ENCODE measurements at places on chromosomes 13 and 19.

GRCh38 chr19:52600639-52601024 is 30.5 kb downstream of the ZNF701 start:
- DNase-seq, result no peak

DNA sequence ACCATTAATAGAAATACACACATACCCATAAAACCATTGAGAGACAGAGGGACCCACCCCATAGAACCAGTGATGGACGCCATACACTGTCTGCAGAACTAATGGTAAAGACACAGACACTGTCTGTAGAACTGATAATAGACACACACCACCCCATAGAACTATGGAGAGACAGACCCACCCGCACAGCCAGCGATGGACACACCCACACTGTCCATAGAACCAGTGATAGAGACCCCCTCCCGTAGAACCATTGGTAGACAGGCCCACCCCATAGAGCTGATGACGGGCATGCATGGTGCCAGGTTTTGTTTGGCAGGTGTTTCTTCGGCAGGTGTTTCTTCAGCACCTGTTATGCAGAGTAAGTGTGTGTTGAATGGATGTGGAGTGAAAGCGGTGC is 88.3 kb upstream of the TEX29 start:
- DNase-seq, result no peak

DNA sequence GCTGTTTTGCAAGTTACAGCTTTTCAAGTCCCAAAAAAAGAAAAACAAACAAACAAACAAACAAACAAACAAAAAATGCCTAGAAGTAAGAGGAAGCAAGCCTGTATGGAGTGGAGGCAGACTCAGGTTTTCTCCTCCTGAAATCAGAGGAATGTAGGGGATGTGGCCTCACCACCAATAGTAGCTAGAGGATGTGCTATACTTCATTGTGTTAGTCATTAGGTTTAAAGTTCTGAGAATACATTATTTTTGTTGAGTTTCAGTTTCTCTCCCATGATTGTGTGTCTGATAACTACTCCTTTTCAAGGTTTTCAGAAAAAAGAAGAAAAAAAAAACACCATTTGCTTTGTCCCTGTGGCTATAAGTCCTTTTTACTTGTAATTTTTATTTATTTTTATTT is 524.5 kb downstream of the GPC6 start:
- DNase-seq, result no peak

DNA sequence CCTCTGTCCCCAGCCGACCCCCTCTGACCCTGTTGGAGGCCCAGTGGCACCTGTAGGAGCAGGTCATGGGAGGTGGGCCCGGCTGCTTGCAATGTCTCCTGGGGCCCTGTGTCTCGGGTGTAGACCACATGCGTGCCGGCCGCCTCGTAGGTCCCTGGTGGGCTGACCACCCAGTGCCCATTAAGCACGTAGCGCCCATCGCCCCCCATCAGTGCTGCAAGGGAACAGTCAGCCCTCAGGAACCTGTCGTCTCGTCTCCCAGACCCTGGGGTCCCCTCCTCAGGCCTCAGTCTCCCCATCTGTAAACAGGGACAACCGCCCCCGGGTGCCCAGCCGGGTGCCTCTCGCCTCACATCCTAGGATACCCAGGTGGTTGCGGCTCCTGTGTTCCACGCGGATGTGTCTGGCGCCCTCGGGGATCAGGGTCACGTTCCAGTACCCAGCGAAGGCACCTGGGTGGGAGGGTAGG is 5.6 kb downstream of the ADAMTSL5 start:
- no peak for DNase-seq

GRCh38 chr13:80400164-80400864 is 59.4 kb upstream of the SPRY2 start:
- DNase-seq, result no peak

DNA sequence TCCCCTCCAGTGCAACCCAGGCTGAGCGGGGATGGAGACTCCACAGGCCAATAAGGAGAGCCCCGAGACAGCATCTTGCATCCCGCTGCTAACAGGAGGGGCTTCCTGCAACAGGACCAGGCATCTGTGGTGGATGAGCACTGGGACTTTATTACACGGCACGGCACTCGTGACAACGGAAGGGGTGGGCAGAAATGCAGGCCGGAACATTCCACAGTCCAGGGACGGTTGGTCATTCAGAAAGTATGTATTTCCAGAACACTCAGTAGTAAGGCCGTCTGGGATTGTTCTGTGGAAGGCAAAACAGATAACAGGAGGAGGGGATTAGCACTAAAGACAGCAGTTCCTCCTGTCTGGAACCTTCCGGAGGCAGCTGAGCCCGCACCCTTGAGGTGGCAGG is 3.3 kb upstream of the TM6SF2 start:
- DNase-seq, result no peak

- no peak for DNase-seq
These were observed 5.1 kb downstream of the CD37 start for GRCh38 chr19:49340069-49340864.

DNA sequence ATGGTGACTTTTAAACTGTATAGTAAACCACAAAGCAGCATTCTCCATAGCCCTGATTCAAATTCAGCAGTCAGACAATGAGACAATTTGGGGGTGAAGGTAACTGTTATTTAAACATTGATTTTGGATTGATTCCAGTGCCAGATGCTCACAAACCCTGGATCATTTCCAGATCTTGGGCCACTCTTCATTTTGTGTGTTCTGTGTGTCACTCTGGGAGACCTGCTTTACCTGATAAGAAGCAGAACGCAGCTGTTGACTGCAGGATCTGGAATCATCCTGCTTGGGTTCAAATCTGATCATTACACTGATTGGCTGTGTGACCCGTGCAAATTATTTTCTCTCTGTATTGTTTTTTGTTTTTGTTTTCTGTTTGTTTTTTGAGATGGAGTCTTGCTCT is 4.0 kb upstream of the PCDH8 start:
- no peak for DNase-seq

DNA sequence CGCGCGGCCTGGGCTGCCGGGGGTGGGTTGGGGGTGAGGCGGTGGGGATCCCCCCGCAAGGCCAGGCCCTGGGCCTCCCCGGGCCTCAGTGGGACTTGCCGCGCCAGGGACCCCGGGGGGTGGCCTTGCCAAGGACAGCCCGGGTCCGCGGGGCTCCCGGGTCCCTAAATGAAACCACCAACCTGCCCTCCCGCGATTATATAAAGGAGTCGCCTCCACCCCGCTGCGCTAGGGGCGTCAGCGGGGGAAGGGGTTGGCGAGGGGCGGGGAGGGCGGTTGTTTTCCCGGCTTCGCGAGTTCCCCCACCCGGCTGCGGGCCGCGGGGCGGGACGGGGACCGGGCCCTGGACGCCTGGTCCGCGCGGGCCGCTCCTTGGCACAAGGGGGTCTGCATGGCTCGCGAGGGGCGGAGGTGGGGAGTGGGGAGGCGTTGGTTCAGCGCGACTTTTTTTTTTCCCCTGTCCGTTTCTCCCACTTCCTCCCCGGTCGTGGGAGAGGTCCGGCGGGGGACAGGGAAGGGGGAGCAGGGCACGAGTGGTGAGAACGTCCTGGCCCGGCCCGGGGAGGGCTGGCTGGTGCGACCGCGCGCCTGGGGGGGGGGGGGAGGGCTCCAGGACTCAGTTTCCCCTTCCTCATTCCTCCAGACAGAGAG is 822 bp upstream of the ZBTB7A start:
- no peak for DNase-seq

- DNase-seq, result no peak
These were observed 2138.5 kb upstream of the PCDH20 start for GRCh38 chr13:63554157-63554556.

DNA sequence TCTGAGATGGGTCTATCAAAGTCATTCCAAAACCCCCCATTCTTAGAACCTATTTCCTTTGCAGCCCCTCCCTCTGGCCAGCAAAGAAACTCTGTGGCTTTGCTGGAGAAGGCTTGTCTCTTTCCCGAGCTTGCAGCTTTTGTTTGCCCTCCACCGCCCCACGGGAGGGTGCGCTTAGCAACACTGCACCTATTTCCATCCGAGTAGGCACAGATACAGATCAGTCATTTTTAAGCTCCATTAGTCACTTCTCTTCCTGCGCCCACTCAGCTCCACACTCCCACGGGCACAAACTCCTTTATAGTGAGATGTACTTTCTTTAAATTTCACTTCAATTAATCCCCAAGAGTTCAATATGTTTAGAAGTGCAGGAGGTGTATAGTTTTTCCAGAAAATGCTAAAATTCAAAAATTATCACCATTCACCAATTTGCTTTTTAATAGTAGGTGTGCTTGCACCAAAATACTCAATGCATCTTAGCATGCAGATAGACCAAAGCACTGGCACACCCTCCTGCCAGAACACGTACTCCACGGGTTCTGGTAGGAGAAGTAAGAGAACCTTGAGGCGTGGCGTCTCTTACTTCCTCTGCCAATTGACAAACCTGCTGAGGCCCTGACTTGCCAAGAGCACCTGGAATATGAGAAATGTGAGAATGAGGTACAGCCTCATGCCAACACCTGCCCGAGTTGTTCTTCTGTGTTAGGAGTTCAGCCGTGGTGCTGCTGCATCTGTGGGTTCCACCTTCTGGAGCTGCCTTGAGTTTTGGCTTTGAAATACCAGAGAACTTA is 183.7 kb downstream of the TEX29 start:
- no peak for DNase-seq

GRCh38 chr19:1672038-1672768 is 19.8 kb upstream of the TCF3 start:
- no peak for DNase-seq

- no peak for DNase-seq
These were observed 233.7 kb upstream of the IPO5 start for GRCh38 chr13:97719736-97720135.

DNA sequence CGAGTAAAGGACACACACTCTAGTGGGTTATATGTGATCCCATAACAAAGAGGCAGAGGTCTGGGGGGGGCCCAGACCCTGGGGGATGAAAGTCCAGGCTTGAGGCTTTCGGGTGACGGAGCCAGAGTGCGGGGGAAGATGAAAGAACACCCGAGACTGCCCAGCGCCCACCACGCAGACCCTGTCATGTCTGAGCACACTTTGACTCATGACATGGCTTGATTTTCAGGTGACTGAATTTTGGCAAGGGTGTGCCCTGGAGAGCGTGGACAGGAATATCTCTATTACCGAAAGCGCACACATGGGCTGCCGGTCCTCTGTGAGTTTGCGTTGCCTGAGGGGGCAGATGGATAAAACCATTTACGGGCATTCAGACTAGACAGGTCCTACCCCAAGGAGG is 192.0 kb upstream of the SOX1 start:
- no peak for DNase-seq

GRCh38 chr19:6021878-6022569 is 44.1 kb upstream of the RANBP3 start:
- peak; percentile 60 for DNase-seq

DNA sequence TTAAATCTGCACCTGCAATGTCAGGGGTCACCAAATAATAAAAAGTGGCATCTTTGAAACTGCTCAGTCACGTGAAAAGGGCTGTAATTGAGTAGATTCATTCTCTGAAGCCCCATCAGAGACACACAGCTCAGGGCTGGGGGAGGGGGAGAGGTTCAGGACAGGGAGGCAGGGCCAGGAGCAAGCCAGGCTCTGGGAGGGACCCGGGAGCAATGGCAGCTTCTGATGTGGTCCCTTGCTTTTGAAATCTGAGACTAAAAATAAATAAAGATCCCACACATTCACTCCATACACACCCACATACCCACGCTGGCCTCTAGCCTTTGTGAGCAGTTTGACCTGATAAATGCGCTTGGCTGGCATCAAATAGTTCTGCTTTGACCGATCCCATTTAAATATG is 32.8 kb downstream of the GSX1 start:
- no peak for DNase-seq

DNA sequence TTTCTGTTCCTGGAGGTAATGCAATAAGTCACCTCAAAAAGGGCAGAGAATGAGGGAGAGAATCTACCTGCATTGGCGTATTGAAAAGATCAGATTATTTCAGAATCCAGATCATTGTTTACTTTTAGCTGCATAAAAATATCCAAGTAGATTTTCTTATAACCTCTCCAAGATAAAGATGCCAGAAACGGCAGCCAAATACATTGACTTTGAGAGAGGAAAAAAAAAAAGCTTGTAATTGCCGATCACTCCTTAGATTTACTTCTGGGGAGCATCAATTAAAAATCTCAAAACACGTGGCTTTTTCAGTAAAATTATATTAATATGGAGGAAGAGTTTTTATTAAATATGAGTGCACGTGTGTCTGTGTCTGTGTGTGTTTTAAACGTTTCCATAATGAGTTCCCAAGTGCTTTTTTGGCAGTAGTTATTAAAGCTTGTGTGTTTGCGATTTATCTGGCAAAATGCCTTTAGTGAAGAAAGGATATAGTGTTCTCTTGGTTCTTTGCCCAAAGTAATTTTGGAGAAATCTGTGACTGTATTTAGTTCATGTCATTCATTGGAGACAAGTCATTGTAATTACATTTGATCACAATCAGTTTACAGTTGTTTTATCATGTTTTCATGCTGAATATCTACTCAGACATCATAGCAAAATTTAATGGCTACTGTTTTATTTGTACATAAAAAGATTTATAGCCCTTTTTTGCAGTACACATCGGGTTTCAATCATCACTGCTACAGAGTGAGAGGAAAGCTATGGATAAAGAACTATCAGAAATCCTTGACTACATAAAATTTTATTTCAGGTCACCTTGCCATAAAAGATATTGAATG is 176.1 kb downstream of the TM9SF2 start:
- no peak for DNase-seq

DNA sequence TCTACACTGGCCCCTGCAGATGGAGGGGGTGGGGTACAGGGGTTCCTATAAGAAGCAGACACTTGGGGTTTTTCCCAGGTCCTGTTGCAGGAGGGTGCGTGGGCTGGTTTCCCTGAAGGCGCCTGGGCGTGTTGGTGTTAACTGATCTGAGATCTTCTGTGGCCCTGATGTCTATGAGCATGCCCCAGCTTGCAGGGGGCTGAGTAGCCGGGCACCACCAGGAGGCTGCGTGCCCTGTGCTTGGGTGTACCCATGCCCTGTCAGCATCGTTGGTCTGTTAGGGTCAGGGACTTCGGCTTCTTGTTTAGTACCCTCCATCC is 45.3 kb downstream of the CAPN12 start:
- no peak for DNase-seq

GRCh38 chr13:47251771-47252170 is 354.9 kb upstream of the HTR2A start:
- DNase-seq, result no peak

DNA sequence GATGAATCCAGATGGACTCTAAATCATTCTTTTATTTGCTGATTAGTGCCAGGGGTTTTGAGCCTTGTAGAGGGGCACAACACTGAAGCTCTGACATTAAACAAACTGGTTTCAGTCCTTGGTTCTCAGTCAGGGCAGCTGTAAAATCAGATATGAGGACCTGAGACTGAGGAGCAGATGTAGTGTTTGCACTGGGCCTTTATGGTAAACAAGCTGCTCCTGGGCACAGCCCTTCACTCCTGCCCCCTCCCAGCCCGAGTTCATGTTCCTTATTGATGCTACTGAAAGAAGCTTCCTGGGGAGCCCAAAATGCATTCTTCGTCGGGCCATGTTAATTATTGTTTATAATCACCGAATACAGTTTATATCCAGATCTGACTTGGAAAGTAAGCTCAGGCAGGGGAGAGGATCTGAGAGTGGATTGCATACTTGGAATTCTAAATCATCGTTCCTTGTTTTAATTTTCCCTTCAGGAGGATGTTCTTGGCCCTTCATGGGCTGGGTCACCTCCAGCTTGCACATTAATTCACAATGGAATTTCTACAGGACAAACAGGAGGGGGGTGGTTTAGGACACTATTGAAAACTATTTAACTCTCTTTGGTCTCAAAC is 213.5 kb downstream of the FGF9 start:
- no peak for DNase-seq

- DNase-seq, result no peak
These were observed 6.3 kb upstream of the RDH13 start for GRCh38 chr19:55068950-55069864.

- no peak for DNase-seq
These were observed 295.1 kb upstream of the SLITRK5 start for GRCh38 chr13:87376081-87376480.
